LoVo (cell line): ENCODE measurements at places on chromosomes 5 and 9.

- DNase-seq, result peak; percentile 17
Measured at GRCh38 chr9:33719581-33720374, 75.6 kb upstream of the PRSS3 start.

GRCh38 chr5:124512236-124512635 lies 234.2 kb downstream of the ZNF608 start:
- no peak for DNase-seq

- no peak for DNase-seq
Measured at GRCh38 chr9:36316049-36316448, 57.8 kb upstream of the GNE start.

GRCh38 chr9:17723656-17724055 lies 144.8 kb downstream of the SH3GL2 start:
- no peak for DNase-seq

- no peak for DNase-seq
Measured at GRCh38 chr5:133334796-133335639, 277.3 kb downstream of the FSTL4 start.

DNA sequence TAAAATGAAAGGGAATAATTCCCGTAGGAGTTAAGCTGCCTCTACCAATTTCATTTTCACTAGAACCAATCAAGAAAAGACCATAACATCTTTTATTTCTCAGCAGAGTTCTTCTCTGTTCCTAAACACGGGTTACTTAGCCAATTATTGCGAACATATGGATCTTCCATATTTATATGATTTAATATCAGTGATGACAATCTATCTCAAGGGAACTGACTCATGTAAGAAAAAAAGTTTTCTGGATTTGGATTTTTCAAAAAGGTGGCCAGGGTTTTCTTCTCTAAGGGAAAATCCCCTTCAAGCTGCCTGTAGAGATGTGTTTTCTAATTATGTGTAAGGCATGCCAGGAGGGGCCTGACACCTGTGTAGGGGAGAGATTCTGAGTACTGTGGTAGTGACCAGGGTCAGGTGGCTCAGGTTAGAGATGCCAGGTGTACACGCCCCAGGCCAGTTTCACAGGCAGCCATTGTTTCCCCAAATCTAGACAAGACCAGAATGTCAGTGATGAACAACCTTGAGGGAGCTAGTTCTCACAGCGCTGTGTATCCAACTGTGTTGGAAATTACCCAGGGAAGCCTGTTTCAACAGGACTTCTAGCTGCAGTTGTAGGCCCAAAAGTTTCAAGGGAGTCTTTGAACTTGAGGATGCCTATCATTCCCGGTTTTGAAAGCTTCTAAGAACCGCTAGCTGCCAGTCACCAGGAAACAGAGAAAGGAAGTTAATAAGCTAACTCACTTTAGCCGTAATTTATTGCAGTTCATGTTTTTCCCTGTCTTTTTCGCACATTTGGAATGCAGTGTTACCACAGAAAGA lies 572.5 kb upstream of the RGMB start:
- DNase-seq, result no peak
